ENCODE measurements at places on chromosomes 13 and 19.
A peak's percentile ranks its signal among the peaks of the same experiment; 100 is the strongest.

- no peak for DNase-seq
These were observed 47.2 kb downstream of the ZAR1L start for GRCh38 chr13:32267836-32268439.

- peak; percentile 11 for DNase-seq
These were observed 3.7 kb downstream of the FUZ start for GRCh38 chr19:49809160-49809940.

GRCh38 chr13:39982745-39983144 is 327.3 kb downstream of the COG6 start:
- no peak for DNase-seq

- DNase-seq, result no peak
These were observed 21.7 kb downstream of the ZNF507 start for GRCh38 chr19:32367063-32367462.

- DNase-seq, result no peak
These were observed 11.5 kb upstream of the CBY2 start for GRCh38 chr13:45690636-45691035.

GRCh38 chr13:95168191-95168590 is 133.1 kb downstream of the ABCC4 start:
- DNase-seq, result no peak

GRCh38 chr19:9910625-9911024 is 25.7 kb downstream of the OLFM2 start:
- no peak for DNase-seq

GRCh38 chr13:77513719-77514335 is 21.7 kb upstream of the SCEL start:
- DNase-seq, result no peak

- DNase-seq, result no peak
These were observed 1.0 kb upstream of the GTF2F1 start for GRCh38 chr19:6393983-6394412.

- DNase-seq, result peak; percentile 15
These were observed 2.3 kb downstream of the ADGRE2 start for GRCh38 chr19:14775869-14776586.

- DNase-seq, result no peak
These were observed 21.8 kb downstream of the NOSIP start for GRCh38 chr19:49558591-49558990.
